ENCODE measurements at places on chromosomes 6 and 20. TPM values are rescaled to one million over a fixed set of nuclear protein-coding genes. Genes with fewer than 3 reads are reported as not detected.

GRCh38 chr6:144619966-144620365 is 334.8 kb downstream of the UTRN start:
- no peak for DNase-seq

DNA sequence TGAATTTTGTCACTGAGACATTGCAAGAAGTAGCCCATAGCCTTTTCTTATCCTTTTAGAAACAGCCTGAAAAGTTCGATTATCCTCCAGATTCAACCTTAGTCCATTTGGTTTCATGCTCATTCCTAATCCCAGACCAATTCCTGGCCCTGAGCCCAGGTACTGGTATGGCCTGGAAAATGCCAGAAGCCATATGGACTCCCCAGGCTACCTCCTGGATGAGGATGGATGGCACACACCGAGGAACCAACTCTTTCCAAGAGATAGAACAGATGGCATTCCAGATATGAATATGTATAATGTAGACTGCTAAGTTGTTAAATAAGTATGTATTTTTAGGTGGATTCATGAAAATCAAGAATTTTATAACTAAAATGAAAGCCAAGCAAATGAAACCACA is 51.6 kb upstream of the SNAP25 start:
- DNase-seq: no peak

RGS17 gene
- total RNA-seq: not detected

DNA sequence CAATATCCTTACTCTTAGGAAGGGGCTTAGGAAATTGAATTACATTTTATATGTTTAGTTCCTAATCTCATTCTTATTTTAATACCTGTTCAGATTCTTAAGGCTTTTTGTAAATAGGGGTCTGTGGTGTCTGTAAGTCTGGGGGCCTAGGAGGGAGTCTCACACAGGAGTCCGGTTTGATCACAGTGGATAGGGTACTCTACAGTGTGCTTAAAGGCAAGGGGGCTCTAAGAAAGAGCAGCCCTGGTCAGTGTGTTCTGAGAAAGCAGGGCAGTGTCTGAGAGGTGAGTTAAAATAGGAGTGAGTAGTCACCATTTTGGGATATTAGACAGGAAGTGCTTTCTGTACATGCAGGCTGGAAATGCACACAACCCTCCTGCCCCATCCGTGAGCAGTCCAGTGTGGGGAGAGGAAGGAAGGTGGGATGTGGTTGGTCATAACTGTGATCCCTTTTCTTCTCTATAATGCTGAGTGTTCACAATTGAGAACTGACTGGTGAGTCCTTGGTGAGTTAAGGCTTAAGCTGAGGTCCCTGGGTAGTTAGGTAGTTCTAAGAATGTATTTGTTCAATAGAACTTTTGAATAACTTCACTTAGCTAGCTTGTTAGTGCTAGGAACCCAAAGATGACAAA is 50.0 kb downstream of the CDKAL1 start:
- DNase-seq: no peak

- peak; percentile 46 for DNase-seq
Observed at GRCh38 chr6:89610149-89610642, 28.4 kb downstream of the LYRM2 start.

- no peak for DNase-seq
Observed at GRCh38 chr6:139961190-139961589, 586.7 kb upstream of the CITED2 start.

DNA sequence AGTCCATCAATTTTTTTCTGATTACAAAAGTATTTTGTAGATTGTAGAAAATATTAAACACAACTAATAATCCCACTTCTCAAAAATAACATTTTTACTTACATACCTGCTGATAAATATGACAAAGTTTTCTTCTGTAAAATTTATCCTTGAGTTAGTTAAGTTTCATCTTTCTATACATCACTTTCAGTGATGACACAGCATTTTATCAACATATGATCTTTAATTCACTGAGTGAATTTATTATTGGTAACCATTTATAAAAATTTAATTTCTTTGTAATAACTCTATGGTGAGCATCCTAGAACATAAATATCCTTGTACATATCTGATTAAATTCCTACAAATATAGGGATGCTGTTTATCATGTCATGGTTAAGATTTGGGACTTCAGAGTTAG is 385.0 kb upstream of the SLC35B3 start:
- DNase-seq: no peak

HCK gene
- total RNA-seq: 7.0 TPM

DNA sequence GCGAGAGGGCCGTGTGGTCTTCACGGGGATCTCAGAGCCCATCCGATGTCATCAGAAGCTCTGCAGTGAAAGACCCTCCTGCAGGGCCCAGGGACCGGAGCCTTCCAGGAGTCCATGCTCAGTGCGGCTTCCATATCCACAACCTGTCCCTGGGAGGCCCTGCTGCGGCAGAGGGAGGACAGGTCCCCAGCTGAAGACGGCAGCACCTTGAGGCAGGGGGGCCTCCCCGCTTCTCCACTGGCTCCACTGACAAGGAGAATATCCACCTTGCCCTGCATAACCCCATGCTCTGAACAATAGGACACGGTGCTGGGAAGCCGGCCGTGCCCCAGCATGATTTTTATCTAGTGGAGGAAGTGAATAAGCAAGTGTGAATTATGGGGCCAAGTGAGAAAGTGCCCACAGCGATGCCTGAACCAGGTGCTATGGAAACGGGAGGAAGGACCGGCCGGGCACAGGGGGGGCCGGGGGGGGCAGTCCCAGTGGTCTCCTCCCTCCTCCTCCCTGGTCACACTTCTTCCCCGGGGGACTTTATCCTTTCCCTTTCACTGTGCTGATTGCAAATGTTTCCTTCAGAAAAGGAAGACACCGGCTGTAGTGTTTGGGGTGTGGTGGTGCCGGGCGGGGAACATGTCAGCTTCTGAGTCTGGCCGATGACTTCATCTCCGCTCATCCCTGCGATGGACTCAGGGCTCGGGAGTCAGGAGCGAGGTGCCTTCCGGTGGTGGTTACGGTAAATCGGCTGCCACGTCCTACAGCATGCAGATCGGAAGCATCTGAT is 225.1 kb downstream of the ERMARD start:
- DNase-seq: no peak

DNA sequence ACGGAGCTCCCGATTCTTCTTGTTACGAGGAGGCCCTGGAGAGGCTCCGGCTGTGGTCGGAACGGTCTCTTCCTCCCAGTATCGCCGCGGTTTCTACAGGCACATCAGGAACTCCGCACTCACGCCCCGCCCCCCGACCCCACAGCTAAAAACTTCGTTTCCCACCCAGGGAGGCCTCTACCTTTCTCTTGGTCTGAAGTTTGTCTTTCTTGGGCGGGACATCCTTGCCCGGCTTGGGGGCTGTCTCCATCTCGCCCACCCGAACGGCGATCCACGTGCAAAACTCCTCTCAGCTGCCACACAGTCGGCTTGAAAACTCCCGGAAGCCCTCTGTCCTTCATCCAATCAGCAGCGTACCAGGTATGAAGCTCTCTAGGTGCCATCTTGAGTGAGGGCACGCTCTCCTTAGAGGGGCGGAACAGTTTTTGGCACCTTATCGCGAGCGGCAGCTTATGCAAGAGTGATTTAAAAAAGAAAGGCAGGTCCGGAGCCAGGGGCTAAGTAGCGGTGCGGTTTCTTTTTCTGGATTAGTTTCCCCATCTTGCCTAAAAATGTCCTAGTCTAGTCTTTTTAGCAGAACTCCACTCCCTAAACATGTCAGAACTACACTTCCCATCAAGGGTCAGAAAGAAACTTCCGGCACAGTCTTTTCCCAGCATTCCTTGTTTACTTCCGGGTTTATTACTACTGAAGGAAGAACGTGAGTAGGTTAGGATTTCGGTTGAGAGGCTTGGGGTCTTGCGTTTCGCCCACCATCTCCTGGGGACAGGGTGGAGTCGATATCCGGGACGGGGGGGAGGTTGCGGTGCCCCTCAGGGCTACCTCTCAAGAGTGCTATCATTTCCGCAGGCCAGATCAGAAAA is at the start of the genes PFDN6 and WDR46:
Gene PFDN6, plus strand, starts transcription at position 681 of the 863 bp plus-strand sequence. CDS start 256 bp downstream, outside the sequence.
Gene WDR46, minus strand, starts transcription at position 319 of the 863 bp plus-strand sequence. Its CDS starts 69 bp downstream, at position 250.
- peak; percentile 84 for DNase-seq

GRCh38 chr6:136338486-136338885 is 48.8 kb upstream of the BCLAF1 start:
- DNase-seq: no peak

GRCh38 chr20:18005170-18005989 is 36.6 kb downstream of the MGME1 start:
- DNase-seq: no peak

DNA sequence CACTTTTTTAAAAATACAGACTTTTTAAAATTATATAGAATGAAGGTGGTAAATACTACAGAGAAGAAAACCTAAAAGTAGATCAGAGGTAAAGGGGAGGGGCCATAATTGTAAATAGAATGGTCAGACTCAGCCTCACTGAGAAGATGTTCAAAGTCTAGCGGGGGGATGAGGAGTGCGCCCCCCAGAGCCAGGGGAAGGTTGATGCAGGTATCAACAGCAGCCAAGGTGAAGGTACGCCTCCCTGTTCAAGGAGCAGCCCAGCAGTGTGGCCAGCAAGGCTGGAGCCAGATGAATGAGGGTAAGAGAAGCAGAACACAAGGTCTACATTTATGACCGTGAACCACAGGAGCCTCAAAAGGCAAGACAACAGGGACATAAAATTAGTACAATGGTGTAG is 204.1 kb downstream of the PTPRT start:
- DNase-seq: no peak

DNA sequence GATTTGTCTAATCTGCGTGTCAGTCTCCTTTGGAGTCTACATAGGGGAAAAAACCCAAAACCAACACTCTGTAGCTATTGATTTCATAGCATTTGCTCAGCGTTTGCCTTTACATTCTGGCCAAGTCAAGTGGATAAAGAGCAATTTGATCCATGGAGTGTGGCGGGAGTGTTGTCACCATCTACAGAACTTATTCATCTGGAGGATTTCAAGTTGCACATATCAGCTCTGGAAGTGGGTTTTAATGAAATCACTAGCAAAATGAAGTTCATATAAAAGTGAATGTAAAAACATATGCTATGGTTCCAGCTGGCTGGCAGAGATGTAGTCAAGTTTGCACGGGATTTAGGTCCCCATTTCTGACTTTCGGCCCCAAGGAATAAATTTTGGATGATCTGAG is 219.7 kb upstream of the SUPT3H start:
- DNase-seq: no peak

DNA sequence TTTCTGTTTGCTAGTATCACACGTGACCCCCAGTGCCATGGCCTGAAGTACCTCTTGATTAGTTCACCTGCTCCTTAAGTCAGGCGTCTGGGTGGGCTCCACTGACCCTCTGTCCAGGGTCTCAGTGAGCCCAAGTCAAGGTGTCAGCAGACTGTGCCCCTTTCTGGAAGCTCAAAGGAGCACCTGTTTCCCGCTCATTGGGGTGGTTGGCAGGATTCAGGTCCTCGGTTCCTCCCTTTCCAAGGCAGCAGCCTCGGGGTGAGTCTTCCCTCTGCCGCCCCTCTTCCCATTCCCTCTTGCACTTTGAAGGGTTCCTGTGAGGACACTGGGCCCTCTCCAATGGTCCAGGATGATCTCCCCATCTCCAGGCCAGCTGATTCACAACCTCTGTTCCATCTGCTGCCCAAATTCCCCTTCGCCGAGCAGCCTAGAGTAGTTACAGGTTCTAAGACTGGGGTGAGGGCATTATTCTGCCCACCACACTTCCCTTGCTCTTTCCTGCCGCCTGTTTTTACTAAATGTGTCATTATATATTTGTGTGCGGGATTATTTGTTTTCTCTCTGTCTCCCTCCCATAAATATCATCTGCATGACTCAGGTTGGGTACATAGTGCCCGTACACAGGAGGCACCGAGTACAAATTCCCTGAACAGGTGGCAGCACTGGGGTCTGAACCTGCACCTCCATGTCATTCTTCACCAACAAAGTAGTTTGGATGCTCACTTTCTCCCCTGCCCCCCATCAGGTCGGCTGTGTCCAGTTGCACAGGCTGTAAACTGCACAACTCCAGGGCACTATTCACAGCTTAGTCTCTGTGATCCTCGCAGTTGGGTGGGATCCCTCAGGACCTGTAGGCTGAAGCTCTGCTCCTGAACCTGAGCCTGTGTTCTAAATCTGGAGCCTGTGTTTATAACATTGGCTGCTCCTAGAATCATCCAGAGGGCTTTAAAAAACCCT is 58.5 kb downstream of the RBM38 start:
- DNase-seq: no peak

DNA sequence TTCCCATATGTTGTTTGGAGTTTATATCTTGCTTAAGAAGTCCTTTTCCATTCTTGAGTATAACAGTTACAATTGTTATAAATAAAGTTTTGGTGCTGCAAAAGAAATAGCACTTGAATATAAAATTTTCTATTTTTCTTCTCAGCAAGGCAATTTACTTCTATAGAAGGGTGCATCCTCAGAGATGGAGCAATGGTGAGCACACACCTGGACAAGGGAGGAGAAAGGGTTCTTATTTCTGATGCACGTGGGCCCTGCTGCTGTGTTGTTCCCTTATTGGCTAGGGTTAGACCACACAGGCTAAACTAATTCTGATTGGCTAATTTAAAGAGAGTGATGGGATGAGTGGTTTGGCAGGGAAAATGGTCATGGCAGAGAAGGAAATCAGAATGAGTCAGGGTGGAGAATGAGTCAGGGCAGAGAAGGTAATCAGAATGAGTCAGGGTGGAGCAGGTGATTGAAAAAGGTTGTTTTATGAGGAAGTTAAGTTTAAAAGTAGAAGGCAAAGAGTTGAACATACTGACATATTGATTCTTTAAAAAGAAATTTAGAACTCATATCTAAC is 38.0 kb downstream of the CST8 start:
- no peak for DNase-seq

DNA sequence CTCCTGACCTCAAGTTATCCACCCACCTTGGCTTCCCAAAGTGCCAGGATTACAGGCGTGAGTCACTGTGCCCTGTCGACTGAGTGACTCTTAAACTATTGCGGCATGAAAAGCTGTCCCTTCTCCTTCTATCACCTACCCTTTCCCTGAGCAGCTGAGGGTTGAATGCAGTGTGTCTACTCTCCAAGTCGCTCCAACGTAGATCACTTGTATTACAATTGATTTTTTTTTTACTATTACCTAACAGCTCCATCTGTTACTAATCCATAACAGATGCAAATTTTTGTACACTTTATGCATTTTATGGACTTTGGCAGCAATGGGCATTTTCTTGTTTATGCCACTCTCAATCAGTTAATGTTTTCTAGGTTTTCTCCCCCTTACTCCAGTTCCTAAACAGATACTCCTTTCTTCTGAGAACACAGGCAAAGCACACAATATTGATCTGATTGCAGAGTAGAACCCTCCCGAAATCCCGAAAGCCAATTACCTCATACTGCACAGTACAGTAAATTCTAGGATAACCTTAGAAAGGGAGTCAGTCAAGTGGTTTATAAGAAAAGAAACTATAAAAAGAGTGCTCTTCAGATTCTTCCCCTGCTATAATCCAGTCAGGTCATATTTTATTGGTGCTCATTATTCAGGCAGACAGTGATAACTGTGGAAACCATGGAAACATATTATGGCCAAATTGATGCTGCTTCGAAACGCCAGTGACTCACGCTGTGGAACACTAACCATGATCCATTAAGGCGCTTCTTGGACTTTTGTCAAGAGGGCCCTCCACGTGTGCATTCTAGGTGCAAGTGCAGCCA is 273.0 kb downstream of the ADGB start:
- no peak for DNase-seq

DNA sequence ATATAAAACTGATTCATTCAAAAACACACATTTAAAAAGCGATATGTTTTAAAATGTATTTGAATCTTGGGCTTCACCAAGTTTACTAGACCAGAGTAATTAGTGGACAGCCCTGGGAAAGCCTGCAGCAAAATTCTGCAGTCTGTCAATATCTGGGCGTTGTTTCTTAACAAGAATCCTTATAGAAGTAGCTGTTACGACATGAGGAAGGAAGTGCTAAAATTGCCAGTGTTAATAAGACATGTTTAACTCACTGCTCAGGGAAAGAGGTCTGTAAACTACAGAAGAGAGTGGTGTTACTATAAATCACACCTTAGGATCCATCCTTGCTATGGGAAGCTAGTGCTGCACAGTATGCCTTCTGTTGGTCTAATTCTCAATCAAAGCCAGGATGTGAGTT is 120.6 kb downstream of the TBX18 start:
- no peak for DNase-seq

GNRH2 gene
- total RNA-seq: not detected
